ENCODE measurements at places on chromosomes 2 and 18. TPM values are rescaled to one million over a fixed set of nuclear protein-coding genes. Genes with fewer than 3 reads are reported as not detected.

Gene HRH4
- total RNA-seq = 0.06 TPM

Gene HEATR5B
- 7.7 TPM for total RNA-seq

Gene SLC4A5
- 0.74 TPM for total RNA-seq

Gene UPP2
- total RNA-seq = 0.53 TPM

Gene B3GNT7
- total RNA-seq = 0.87 TPM

Gene INHA
- not detected for total RNA-seq

Gene IL36A
- not detected for total RNA-seq

Gene REG1B
- total RNA-seq = not detected

Gene SH3RF3
- 1.6 TPM for total RNA-seq

Gene GAD1
- not detected for total RNA-seq

Gene FAHD2B
- 3.4 TPM for total RNA-seq

Gene GATA6
- 10.4 TPM for total RNA-seq

Gene KIAA2012
- total RNA-seq = 0.11 TPM

Gene SH3YL1
- total RNA-seq = 8.6 TPM

Gene SGPP2
- 0.18 TPM for total RNA-seq

Gene SRD5A2
- total RNA-seq = 2.7 TPM

All from right lobe of liver (tissue), 6 donors.